ENCODE measurements at places on chromosomes 12 and 14. TPM values are rescaled to one million over a fixed set of nuclear protein-coding genes. Genes with fewer than 3 reads are reported as not detected.

CLEC1A gene
- total RNA-seq = not detected

LRRIQ1 gene
- not detected for total RNA-seq

GUCY2C gene
- total RNA-seq = 0.08 TPM

RILPL1 gene
- 0.41 TPM for total RNA-seq

FAM222A gene
- 0.37 TPM for total RNA-seq

FLVCR2 gene
- 3.7 TPM for total RNA-seq

KRT2 gene
- total RNA-seq = 0.08 TPM

INHBE gene
- 0.77 TPM for total RNA-seq

TROAP gene
- total RNA-seq = 48.8 TPM

OASL gene
- total RNA-seq = 2.6 TPM

- H3K36me3 ChIP-seq = no peaks in the 10 kb centered on the region
- H3K4me1 ChIP-seq = no peaks in the 10 kb centered on the region
- no peak for DNase-seq
- no peak overlapping the region for H3K4me3 ChIP-seq
- H3K27ac ChIP-seq = no peak overlapping the region
Measured at GRCh38 chr12:29416748-29417147, 35.8 kb upstream of the ERGIC2 start.

GRCh38 chr14:65173973-65174693, 71.8 kb upstream of the MAX start:
- no peak for DNase-seq
- H3K4me1 ChIP-seq = peaks cover 18% of the 10 kb centered on the region
- H3K4me3 ChIP-seq = no peak overlapping the region

GRCh38 chr12:81333812-81334211, 255.9 kb downstream of the ACSS3 start:
- no peak overlapping the region for H3K4me3 ChIP-seq
- no peak overlapping the region for H3K27ac ChIP-seq
- H3K27me3 ChIP-seq = no peaks in the 10 kb centered on the region
- no peaks in the 10 kb centered on the region for H3K4me1 ChIP-seq
- H3K36me3 ChIP-seq = no peaks in the 10 kb centered on the region

GRCh38 chr14:72033365-72033764, 101.1 kb downstream of the RGS6 start:
- no peaks in the 10 kb centered on the region for H3K36me3 ChIP-seq
- DNase-seq = no peak
- H3K27me3 ChIP-seq = no peaks in the 10 kb centered on the region
- H3K4me3 ChIP-seq = no peak overlapping the region
- H3K4me1 ChIP-seq = no peaks in the 10 kb centered on the region
- no peak overlapping the region for H3K27ac ChIP-seq

DNA sequence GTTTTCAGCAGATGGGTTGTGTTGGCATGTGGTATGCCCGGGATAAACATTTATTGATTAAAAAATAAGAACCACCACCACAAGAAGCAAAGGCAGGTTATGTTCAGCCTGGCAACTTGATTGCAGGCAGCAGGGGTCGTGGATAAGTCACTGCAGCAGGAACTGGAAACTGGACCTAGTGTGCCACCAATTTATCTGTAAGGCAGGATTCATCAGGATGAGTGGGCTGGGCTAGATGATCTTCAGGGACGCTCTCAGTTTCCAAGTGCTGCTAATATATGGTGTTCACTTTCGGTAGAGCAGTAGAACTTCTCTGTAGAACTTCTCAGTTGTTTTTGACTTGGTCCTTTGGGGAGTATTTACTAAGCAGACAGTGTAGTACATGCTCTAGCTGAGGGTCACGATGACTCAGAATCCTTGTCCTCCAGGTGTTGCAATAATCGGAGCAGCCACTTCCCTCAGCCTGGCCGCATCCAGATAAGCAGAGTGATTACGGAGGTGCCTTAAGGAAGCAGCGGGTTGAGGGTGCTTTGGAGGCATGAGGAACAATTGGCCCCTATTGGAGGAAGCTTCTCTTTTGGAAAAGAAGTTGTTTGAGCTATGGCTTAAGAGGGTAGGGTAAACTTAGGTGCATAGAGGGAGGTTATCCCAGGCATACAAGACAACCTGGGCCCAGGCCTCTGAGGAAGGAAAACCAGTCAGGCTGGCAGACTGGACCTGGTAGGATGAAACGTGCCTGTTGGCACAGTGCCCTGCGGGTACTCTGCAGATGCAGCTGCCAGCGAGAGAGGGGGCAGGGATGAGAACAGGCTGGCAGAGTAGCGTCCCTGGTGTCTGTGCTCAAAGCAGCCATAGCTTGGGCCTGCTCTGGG, 104.0 kb downstream of the GPR135 start:
- no peaks in the 10 kb centered on the region for H3K27me3 ChIP-seq
- peak overlapping the region; percentile 9 for H3K4me3 ChIP-seq
- DNase-seq = no peak
- H3K4me1 ChIP-seq = peaks cover 49% of the 10 kb centered on the region
- no peak overlapping the region for H3K27ac ChIP-seq

- H3K4me3 ChIP-seq = peak overlapping the region; percentile 93
- DNase-seq = no peak
- H3K4me1 ChIP-seq = peaks cover 24% of the 10 kb centered on the region
- peak overlapping the region; percentile 55 for H3K27ac ChIP-seq
- peaks cover 16% of the 10 kb centered on the region for H3K36me3 ChIP-seq
Measured at GRCh38 chr12:56129206-56129941, 1.3 kb downstream of the ESYT1 start.

DNA sequence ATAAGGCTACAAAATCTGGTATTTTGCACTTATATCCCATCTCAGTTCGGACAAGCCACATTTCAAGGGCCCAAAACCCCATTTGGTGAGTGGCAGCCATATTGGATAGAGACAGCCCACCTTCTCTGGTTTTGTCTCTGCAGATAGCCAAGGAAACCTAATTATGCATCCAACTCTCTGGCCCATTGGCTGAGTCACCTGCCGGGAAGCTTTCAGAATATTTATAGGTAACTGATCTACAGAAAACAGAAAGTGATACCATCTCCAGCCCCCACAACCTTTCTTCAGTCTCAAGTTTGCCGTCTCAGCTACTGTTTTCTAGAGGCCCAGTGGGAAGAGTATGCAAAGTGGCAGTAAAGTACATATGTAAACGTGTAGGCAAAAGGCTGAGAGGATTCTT, 33.7 kb upstream of the PPP1CC start:
- no peaks in the 10 kb centered on the region for H3K27me3 ChIP-seq
- peak; percentile 96 for DNase-seq
- peaks cover 40% of the 10 kb centered on the region for H3K4me1 ChIP-seq
- H3K36me3 ChIP-seq = no peaks in the 10 kb centered on the region
- peak overlapping the region; percentile 65 for H3K27ac ChIP-seq
- 0 out of 2 replicates have a peak overlapping the region, but pooled peaks have one; percentile 41 for H3K4me3 ChIP-seq

DNA sequence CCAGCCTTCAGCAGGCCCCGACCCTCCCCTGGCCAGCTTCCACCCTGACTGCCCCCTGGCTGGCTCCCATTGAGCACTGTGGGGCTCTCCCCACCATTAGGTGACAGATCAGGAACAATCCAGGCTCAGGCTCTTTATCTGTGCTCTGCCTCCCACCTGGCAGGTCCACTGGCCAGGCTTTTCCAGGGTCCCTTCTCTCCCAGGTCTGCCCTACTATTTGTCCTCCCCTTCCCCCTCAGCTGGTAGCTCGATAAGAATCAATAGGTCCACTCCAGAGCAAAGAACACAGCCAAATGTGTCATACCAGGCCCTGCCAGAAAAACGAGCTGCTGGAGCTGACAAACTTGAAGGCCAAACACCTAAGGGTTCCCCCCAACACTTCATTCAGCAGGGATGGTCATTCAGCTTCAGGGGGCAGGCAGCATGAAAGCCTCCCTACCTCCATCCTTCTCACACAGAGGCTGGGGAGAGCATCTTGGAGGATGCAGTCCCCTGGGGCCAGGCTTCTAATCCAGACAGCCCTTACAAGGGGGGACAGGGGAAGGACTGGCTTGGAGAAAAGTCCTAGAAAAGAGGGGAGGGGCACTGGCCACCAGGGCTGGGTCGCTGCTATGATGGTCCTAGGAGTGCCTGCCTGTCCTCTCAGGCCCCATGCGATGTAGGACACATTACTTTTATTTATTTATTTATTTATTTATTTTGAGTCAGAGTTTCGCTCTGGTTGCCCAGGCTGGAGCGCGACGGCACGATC, 1.9 kb upstream of the KRT18 start:
- no peak for DNase-seq
- H3K27ac ChIP-seq = no peak overlapping the region
- no peaks in the 10 kb centered on the region for H3K4me1 ChIP-seq
- H3K4me3 ChIP-seq = no peak overlapping the region
- peaks cover 7% of the 10 kb centered on the region for H3K27me3 ChIP-seq
- no peaks in the 10 kb centered on the region for H3K36me3 ChIP-seq

DNA sequence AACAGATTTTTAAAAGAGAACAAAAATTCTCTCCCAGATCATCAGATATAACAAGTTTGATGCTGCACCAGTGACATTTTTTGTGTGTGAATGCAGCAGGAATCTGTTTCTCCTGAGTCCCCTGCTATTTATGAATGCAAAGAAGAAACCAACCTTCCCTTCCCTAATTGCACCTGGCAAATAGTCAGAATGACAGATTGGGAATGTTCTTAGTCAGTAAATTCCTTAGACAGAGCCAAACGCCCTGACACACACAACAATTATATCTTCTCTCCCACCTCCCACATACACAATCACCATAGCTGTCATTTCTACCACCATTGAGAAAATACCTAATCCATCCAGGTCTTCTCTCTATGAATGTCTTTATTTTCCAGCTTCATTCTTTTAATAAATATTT, 174.4 kb downstream of the ALG10B start:
- DNase-seq = no peak
- no peaks in the 10 kb centered on the region for H3K4me1 ChIP-seq
- H3K27me3 ChIP-seq = no peaks in the 10 kb centered on the region
- H3K36me3 ChIP-seq = no peaks in the 10 kb centered on the region
- H3K27ac ChIP-seq = no peak overlapping the region
- no peak overlapping the region for H3K4me3 ChIP-seq

DNA sequence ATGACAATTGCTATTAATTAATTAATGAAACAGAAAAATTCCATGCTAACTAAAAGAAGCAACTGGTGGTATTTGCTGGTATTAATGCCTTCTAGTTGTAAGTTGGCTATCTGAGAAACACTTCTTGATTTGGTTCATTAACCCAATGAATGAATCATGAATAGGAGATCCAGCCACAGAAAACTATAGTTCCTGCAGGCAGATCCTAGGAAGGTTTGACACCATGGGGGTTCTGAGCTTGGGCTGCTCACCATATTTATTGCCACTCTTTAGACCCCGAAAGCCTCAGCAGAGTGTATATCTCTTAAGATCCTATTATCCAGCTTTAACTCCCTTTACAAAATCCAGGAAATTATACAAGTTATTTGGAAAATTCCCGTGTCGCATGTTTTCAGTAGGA, 81.4 kb upstream of the REP15 start:
- no peak for DNase-seq
- no peaks in the 10 kb centered on the region for H3K27me3 ChIP-seq
- H3K4me1 ChIP-seq = no peaks in the 10 kb centered on the region
- H3K4me3 ChIP-seq = no peak overlapping the region

DNA sequence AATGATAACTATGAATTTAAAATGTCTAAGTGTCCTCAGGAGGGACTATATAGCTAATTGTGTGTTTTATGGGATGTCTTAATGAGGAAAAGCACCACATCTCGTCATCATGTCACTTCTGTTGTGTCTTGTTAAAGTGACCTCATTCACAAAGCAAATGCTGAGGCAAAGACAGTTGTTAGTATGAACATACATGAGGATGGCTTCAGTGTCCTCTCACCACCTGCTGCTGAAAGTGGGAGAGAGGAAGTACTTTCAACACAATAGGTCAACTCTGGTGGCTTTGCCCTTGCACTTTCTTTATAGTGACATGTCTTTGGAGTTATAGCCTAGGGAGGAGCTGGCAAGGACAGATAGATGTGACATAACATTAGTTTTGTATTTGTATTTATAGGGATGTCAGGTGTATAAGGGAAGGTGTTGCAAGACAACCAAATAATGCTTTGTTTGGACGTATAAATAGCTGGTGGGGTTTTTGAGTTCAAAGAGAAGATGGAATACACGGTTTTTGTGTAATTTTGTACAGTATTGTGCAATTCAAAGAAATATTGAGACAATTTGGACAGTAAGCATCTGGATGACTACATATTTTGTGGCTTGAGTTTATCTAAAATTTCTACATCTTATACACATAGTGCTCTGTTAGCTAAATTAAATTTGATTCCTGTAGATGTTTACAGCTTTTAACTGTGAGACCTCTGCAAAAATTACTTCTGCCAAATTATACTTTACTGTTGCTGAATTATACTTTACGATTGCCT, 131.7 kb upstream of the ATP2B1 start:
- no peaks in the 10 kb centered on the region for H3K36me3 ChIP-seq
- no peak for DNase-seq
- no peaks in the 10 kb centered on the region for H3K4me1 ChIP-seq
- H3K27me3 ChIP-seq = no peaks in the 10 kb centered on the region

DNA sequence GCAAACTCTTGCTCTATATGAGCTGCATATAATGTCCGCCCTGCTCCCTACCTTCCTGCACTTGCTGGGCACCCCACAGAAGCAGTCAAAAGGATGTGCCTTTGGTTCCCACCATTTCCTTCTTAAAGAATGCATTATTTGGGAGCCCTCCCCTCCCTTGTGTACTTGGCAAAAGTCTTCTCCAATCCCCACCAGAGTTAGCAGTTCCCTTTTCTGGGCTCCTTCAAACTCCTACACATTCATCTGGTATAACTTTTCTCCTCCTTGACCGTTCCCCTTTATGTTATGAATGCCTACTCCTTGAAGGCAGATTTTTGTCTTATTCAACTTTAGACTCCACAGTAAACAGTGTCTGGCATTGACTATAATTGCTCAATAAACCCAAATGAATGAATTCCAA, 27.8 kb downstream of the AREL1 start:
- no peaks in the 10 kb centered on the region for H3K27me3 ChIP-seq
- peaks cover 12% of the 10 kb centered on the region for H3K4me1 ChIP-seq
- DNase-seq = no peak
- H3K27ac ChIP-seq = no peak overlapping the region
- no peak overlapping the region for H3K4me3 ChIP-seq

- H3K4me3 ChIP-seq = no peak overlapping the region
- no peaks in the 10 kb centered on the region for H3K36me3 ChIP-seq
- no peaks in the 10 kb centered on the region for H3K4me1 ChIP-seq
- no peak for DNase-seq
- no peak overlapping the region for H3K27ac ChIP-seq
Measured at GRCh38 chr12:104877103-104877705, 80.9 kb downstream of the SLC41A2 start.

DNA sequence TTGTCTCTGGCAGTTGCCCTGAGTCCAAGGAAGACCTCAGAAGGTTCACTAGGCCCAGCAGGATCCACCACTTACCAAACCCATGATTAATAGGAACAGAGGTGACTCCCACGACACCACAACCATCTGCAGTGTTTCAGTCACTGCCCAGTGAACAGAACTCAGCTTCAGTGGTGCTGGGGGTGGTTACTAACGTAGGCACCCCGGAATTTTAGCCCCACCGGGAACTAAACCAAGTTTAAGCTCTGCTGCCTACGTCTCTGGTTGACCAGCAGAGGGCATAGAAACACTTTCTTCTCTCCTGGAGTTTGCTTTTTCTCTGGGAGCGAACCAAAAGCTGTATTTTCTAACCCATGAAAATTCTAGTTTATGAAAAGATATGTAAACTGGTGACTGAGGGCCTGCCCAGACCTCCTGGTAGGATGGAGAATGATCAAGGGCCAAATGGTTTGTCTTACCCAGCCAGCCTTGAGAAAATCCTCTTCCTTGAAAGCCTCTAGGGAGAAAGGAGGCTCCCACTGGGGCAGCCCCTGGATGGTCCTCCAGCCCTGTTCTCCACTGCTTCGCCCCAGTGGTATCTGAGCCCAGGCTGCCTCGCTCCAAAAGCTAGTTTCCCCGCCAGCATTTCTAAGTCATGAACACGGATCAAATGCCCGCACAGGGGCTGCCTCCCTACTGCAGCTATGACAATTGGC, 379.8 kb downstream of the DPF3 start:
- H3K4me1 ChIP-seq = peaks cover 32% of the 10 kb centered on the region
- H3K27me3 ChIP-seq = no peaks in the 10 kb centered on the region
- no peaks in the 10 kb centered on the region for H3K36me3 ChIP-seq
- DNase-seq = no peak
- H3K4me3 ChIP-seq = no peak overlapping the region
